ENCODE measurements at places on chromosomes 6 and 20.

- no peak for DNase-seq
Measured at GRCh38 chr20:43731927-43732326, 5.1 kb upstream of the GTSF1L start.

GRCh38 chr6:125995972-125996580 lies 9.7 kb downstream of the TRMT11 start:
- peak; percentile 82 for DNase-seq

- DNase-seq: no peak
Measured at GRCh38 chr20:46051556-46052308, 22.7 kb downstream of the SLC12A5 start.

GRCh38 chr20:1616858-1617434 lies 2.9 kb downstream of the SIRPB1 start:
- no peak for DNase-seq

DNA sequence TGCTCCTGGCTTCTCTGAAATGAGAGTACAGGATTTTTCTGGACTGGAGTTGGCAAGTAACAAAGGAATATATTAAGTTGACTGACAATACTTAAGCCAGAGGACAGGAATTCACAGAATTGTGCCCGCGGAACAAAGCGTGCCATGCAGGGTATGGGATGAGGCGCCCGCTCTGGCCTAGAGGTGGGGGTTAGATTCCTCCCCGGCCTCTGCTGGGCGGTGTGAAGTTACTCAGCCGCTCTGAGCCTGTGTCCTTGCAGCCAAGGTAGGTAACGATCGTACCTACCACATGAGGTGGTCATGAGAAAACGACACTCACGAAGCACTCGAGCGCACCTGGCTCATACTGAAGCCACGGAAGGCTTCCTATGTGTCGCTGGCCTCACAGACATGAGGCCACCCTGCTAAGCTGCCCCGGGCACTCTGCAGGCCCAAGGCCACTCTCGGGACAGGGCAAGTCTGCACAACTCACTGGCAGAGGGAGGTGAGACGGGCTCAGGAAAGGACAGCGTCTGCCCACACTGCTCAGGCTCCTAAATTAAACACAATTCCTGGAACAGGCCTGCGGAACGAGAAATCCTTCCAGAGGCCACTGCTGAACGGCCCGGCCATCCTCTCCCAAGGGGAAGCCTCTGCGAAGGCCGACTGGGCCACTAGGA lies 70.8 kb downstream of the PSMG4 start:
- no peak for DNase-seq

- DNase-seq: no peak
Measured at GRCh38 chr6:42710316-42710715, 12.1 kb downstream of the PRPH2 start.

GRCh38 chr20:9928955-9929354 lies 90.1 kb upstream of the PAK5 start:
- DNase-seq: no peak

GRCh38 chr6:9896806-9897205 lies 518.1 kb downstream of the TFAP2A start:
- DNase-seq: no peak

DNA sequence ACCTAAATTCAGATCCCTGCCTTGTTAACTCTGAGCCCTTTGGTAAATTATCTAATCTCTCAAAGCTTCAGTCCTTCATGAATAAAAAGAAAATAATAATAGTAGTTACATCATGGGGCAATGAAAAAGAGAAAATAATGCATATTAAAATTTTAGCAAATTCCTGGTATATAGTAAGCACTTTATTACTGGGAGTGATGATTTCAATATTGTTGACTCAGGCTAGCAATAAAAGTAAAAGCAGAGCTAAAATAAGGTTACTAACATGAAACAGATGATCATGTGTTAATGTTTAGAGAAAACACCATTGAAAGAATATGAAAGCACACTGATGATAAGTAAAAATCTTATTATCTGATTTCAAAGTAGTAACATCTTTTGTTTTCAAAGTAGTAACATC lies 13.6 kb downstream of the GINS1 start:
- no peak for DNase-seq

- DNase-seq: no peak
Measured at GRCh38 chr20:48951646-48952045, 30.1 kb downstream of the ARFGEF2 start.

DNA sequence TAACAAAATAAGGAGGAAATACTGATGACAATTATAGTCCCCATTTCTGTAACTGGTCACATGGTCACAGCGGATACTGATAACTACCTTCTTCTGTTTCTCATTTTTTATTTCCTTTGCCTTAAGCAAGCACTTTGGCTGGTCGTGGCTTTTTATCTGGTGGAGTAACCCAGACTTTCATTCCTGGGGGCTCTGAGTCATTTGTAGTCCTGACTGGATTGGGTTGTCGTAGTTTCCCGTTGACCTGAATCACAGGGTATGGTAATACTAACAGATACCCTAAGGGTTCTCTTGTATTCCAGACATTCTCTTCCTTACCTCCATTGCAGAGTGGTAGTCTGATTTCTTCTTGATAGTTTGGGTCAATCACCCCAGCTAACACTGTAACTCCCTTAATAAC lies 500.3 kb upstream of the ADGRB3 start:
- no peak for DNase-seq
